ENCODE measurements at places on chromosomes 16 and 17.
A peak's percentile ranks its signal among the peaks of the same experiment; 100 is the strongest.

DNA sequence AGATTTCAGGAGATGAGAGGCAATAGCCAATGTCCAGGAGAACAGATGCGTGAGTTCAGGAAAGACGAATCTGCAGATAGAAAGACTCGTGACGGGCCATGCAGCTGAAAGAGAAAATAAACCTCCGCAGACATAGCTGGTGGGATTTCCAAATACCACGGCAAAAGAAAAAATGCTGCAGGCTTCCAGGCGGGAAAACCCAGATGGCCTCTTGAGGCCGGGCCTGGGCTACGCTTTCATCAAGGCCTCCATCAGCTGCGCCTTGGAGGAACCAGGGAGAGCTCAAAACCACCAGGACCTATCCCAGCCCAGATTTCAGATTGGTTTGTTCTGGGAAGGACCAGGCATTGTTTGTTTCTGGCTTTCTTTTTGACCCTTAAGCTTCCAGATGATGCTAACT is 16.7 kb downstream of the CCDC40 start:
- no peak for DNase-seq

- no peak for DNase-seq
Measured at GRCh38 chr16:80836846-80837245, 32.4 kb upstream of the CDYL2 start.

GRCh38 chr17:2266865-2267228 is 36.7 kb downstream of the SMG6 start:
- no peak for DNase-seq

DNA sequence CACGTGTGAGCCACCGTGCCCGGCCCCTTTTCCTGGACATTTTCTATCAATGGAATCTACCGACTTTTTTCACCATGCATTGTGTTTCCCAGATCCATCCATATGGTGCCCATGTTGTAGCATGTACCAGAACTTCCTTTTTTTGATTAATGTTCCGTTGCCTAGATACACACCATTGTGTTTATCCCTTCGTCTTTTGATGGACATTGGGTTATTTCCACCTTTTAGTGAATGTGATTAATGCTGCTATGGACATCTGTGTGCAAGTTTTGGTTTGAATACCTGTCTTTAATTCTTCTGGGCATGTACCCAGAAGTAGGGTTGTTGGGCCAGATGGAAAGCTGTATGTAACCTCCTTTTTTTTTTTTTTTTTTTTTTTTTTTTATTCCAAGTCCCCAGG is 79.8 kb downstream of the NT5M start:
- DNase-seq, result peak; percentile 7

DNA sequence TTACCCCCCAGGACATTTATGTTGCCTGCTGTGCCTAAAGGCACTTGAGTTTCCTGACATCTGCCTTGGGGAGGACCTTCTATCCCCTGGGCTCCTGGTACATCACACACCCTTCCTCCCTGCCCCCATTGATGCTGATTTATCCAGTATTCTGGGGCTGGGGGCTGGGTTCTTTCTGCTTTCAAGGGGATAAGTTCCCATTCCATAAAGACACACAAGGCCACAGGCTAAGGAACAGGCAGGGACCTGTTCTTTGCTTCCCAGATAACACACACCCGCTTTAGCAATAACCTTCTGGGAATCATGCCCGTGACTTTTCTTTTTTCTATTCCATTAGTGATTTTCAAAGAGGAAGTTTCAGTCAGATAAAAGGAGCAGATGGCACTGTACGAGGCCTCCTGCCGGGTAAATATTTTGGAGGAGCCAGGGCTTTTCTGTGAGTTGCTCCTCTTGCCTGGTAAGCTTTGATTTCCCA is 30.6 kb downstream of the CHD9 start:
- DNase-seq, result no peak

DNA sequence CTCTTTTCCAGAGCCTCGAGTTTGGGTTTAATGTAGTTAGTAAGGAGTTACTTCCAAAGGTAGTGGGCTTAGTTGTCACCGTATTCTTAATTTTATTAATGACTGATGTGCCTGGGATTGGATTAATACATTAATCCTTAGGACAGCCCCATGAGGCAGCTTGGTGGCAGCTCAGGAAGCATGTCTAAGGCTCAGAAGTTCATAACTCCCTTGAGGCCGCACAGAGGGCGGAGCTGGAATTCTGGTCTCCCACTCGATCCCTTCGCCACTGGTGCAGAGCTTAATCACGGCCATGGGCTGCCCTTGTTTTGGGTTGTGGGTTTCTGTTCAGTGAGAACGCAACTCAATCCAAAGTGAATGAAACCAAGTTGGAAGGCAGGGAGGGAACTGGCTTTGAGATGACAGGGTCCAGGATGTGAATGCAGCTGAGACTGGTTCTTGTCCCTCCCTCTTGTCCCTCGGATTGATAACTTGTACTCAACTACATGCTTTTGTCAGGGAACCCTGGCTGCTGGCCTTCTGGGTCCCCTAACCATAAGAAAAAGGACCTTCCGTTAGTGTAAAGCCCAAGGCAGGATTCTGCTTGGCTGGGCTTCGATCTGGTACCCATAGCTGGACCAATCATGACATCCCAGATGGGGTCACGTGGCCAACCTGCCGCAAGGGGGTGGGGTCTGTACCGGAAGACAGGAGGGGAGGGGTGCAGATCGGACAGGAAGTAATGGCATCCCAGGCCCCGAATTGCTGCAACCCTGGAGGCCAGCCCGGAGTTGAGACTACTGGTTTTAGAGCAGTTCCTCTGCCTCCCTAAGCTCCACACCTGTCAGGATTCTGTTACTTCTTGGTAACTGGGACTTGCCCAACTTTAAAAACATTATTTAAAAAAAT is 45.4 kb downstream of the SNX20 start:
- DNase-seq, result peak; percentile 7
